Fibroblast of upper back skin (primary cell): ENCODE measurements at places on chromosomes 3 and 15.

GRCh38 chr3:105579439-105579838, 212.7 kb downstream of the ALCAM start:
- peak; percentile 42 for DNase-seq

DNA sequence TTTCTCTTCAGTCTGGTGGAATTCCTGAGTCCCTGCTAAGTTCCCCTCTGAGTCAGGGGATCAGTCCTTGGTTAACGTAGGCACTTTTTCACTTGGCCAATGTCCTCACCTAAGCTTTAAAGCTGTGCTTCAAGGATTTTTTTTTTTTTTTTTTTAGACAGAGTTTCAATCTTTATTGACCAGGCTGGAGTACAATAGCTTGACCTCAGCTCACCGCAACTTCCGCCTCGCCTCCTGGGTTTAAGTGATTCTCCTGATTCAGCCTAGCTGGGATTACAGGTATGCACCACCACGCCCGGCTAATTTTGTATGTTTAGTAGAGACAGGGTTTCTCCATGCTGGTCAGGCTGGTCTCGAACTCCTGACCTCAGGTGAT, 220.3 kb downstream of the STT3B start:
- no peak for DNase-seq

DNA sequence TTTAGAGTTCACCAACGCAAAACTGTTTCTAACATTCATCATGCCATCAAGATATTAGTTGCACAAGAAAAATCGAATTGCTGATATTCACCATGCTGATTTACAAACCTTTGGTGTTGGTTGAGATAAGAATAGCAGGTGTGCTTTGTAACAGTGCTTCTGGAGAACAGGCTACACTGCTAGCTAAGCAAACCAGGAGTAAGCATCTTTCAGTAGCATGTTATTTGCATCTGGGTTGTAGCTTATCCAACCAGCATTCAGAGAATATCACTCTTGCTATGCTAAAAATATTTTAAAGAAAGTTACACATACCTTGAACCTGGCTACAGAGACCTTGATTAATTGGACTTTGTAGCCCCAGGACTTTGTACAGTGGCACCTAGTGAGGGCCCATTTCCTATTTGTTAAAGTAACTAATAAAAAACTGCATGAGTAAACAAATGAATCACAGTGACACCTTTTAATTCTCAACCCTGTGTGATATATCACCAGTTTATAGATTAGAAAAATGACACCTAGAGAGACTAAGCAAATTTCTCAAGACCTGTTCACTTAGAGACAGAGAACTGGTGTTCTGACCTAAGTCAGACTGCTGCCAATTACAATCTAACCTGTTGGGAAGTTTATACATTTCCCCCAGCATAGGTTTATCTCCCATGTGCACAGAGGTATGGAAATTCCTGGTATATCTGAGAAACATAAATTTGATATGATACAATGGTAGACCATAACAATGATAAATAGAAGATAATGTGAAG, 435.5 kb upstream of the TGFBR2 start:
- no peak for DNase-seq

DNA sequence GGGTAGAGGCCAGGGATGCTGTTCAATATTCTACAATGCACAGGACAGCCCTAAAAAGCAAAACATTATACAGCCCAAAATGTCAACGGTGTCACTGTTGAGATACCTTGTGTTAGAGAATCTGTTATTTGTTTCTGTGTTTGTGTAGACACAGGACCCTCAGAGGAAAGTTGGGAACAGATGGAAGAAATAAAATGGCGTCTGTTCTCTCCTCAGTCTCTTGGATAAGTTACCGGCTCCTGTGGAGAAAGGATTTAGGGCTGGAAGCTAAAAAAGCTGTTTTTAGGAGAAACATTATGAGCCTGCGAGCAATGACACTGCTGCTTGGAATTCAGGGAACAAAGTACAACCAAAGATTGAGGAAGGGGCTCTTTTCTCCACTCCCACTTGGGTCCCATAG, 688.6 kb upstream of the ZNF385D start:
- no peak for DNase-seq
